NCI-H1092 (cell line): ENCODE measurements at places on chromosomes 6 and 20.

DNA sequence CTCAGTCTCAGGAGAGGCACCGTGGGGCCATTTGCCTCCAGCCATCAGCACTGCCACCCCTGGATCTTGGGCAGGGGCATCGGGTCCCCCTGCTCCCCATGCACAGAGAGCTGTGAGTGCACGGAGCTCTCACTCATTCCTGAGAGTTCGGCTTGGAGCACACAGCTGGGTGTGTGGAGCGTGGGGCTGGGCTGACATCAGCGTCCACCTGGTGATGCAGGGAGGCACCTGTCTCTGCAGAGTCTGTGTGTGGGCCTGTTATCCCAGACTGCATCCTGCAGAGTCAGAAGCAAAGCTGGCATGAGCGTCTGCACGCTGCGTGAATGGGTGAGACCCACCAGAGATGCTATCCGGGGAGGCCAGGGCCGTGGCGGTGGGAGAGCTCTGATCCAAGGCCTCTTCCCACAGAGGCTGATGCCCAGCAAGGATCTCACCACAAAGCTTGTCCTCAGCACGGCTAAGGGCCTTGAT, 248.8 kb upstream of the AFDN start:
- DNase-seq = no peak

DNA sequence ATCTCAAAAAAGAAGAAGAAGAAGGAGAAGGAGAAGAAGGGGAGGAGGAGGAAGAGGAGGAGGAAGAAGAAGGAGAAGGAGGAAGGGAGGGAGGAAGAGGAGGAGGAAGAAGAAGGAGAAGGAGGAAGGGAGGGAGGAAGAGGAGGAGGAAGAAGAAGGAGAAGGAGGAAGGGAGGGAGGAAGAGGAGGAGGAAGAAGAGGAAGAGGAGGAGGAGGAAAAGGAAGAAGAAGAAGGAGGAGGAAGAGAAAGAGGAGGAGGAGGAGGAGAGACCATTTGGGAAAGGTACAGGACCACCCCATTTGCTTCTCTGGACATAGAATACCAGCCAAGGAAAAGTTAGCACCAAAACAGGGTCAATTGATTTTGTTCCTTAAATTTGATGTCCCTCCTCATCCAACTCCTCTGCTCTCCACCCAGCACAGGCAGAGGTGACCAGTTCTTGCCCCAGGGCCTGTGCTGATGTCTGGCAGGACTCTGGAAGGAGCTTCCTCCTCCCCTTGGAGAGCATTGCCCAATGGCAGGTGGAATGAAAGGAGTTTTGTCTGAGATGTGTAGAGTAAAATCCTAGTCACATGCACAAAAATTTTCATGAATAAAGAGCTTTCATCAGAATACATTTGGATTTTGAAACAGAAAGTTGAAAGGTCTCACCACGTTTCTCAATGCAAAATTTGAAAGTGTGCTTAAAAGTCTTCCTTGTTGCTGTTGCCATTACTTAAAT, 182.9 kb downstream of the LY86 start:
- no peak for DNase-seq

DNA sequence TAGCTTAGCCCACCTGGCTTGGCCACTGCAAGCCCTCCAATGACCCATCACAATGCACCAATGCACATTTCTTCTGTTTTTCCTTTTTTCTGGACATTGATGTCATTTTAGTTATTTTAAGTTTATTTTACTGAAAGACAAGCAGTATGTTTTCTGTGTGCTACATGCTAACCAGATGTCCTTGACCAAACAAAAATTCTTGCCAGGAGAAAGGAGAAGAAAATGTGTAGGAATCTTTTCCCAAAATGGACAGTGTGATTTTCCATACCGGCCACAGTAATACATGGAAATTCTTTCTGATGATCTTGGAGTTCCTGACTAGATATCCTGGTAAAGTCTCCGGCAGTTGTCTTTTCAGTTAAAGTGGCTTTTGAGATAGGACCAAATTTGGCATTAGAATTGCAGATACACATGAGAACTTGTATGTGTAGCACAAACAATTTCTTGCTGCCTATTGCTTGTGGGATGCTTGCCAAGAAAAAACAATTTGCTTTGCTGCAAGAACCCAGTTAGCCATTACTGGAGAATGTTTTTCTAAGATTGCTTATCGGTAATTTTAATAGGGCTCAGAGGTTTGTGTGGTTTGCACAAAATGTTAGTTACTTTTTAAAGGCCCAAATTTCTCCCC, 696.5 kb upstream of the CITED2 start:
- no peak for DNase-seq

GRCh38 chr6:130296854-130297253, 69.0 kb upstream of the TMEM200A start:
- DNase-seq = no peak

GRCh38 chr6:1387876-1388629, 1.3 kb upstream of the FOXF2 start:
- no peak for DNase-seq
